ENCODE measurements at places on chromosomes 16 and 17.

DNA sequence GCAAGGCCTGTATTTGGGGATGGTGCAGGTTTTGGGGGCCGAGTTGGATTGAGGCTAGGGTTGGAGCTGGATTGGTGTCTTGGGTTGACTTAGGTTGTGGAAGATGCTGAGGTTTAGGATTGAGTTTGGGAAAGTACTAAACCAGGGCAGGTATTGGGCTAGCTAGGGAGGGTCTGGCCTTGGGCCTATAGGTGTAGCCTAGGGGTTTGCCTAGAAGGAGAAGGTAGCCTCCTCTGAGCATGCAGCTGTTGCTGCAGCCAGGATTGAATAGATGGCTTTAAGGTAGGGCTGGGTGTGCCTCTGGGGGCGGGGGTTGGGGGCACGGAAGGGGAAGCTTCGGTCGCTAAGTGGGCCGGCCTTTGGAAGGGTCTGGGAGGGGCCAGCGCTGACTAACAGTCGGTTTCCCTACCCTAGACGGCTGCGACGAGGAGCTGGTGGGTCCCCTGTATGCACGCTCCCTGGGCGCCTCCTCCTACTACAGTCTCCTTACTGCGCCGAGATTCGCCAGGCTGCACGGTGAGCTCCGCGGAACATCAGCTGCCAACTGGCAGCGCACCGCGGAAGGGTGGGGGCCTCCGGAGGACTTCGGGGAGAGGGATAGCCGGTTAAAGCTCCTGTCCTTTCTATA lies 1.2 kb downstream of the CNTNAP1 start:
- peak; percentile 68 for DNase-seq

GRCh38 chr17:20089756-20090547 lies 80.8 kb downstream of the SPECC1 start:
- DNase-seq: no peak

- no peak for DNase-seq
Observed at GRCh38 chr17:43652124-43652480, 9.6 kb downstream of the MEOX1 start.

DNA sequence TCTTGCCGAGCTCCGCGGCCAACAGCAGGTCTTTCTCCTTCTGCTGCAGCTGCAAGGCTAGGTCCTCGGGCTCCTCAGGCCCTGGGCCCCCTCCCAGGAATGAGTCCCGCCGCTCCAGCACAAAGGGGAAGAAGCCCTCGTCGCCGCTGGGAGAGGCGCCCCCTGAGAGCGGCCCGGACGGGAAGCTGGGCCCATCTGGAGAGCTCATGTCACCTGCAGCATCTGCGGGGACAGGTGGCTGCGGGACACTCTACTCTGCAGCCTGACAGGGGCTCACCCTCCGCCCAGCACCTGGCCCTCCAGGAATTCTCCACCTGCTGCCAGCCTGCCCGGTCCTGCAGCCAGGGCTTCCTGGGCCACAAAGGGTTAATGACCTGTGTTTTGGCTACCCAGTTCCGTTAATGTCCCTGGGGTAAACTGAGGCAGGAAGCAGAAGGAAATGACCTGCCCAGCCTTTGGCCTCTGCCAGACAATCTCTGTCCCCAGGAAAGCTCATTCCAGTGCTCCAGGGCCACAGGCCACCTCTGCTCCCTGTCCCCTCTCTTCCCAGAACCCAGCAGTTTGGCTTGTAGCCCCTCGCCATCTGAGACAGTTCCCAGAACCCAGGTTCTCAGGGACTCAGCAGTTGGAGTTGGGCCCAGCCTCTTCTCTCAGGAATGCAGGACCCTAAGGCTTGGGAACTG lies 1.3 kb downstream of the BICDL2 start:
- no peak for DNase-seq

GRCh38 chr17:28912281-28912937 lies 9.5 kb upstream of the DHRS13 start:
- DNase-seq: no peak

- DNase-seq: no peak
Observed at GRCh38 chr16:56482683-56483236, 31.4 kb downstream of the OGFOD1 start.

DNA sequence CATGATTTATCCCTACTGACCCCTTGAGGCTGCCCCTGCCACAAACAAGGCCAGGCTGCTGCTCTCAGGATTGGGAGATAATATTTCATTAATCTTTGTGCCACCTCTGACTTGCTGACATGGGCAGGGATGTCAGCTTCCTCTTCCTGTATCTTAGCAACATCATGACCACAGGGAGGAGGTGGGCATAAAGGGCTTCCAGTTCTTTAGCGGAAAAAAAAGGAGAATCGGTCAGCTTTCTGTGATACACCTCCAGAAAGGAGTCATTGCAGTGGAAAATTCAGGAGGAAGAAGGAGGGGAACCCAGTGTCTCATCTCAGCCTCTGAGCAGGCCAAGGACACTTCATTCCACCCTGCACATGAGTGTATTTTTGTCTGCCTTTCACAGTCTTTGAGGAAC lies 206.8 kb upstream of the SDK2 start:
- no peak for DNase-seq

- DNase-seq: peak; percentile 78
Observed at GRCh38 chr17:60524463-60525327, 1.3 kb downstream of the APPBP2 start.

GRCh38 chr16:67017810-67018488 lies 11.0 kb upstream of the CBFB start:
- DNase-seq: peak; percentile 81

DNA sequence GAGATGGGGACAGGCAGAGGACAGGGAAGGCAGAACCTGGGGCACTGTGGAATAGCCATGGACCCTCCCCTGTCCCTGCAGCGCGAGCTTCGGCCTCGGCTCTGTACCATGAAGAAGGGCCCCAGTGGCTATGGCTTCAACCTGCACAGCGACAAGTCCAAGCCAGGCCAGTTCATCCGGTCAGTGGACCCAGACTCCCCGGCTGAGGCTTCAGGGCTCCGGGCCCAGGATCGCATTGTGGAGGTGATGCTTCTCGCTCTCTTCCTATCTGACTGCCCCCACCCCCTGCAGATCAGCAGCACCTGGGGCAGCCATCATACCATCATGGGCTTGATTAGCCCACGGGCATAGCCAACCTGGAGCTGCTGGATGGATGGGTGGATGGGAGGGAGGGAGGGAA lies 13.5 kb downstream of the NHERF1 start:
- no peak for DNase-seq

GRCh38 chr16:1821861-1822611 lies 4.6 kb downstream of the HAGH start:
- no peak for DNase-seq

- no peak for DNase-seq
Observed at GRCh38 chr17:51873302-51873701, 285.2 kb downstream of the CA10 start.

- DNase-seq: no peak
Observed at GRCh38 chr16:53967572-53967971, 263.6 kb downstream of the FTO start.

GRCh38 chr16:89828870-89829629 lies 775 bp downstream of the SPIRE2 start:
- no peak for DNase-seq

GRCh38 chr17:28204244-28204643 lies 114.8 kb upstream of the TMEM97 start:
- DNase-seq: no peak

- no peak for DNase-seq
Observed at GRCh38 chr16:23317266-23317661, 15.2 kb downstream of the SCNN1B start.

GRCh38 chr16:78505544-78506366 lies 406.3 kb downstream of the WWOX start:
- peak; percentile 99 for DNase-seq

- DNase-seq: no peak
Observed at GRCh38 chr17:49108318-49108717, 24.3 kb upstream of the B4GALNT2 start.

- no peak for DNase-seq
Observed at GRCh38 chr17:1158879-1159278, 20.9 kb downstream of the ABR start.

DNA sequence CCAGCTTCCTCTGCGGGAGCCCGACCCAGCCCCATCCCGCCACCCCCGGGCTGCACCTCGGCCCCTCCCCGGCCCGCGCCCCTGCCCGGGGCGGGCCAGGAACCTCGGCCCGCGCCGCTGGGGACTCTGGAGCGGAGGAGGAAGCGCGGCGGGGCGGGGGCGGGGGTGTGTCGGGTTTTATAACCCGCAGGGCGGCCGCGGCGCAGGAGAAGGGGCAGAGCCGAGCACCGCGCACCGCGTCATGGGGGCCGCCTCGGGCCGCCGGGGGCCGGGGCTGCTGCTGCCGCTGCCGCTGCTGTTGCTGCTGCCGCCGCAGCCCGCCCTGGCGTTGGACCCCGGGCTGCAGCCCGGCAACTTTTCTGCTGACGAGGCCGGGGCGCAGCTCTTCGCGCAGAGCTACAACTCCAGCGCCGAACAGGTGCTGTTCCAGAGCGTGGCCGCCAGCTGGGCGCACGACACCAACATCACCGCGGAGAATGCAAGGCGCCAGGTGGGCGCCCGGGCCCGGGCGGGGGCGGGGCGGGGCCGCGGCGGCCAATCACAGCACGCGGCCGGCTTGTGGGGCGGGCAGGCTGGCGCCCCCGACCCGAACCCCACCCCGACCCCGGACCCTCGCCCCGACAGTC lies at the start of gene ACE:
Gene ACE (plus strand): TSS at position 208 of the 626 bp plus-strand sequence. CDS start 34 bp downstream, at position 242.
- DNase-seq: peak; percentile 50

GRCh38 chr17:50354776-50355175 lies 8.8 kb downstream of the XYLT2 start:
- DNase-seq: no peak

DNA sequence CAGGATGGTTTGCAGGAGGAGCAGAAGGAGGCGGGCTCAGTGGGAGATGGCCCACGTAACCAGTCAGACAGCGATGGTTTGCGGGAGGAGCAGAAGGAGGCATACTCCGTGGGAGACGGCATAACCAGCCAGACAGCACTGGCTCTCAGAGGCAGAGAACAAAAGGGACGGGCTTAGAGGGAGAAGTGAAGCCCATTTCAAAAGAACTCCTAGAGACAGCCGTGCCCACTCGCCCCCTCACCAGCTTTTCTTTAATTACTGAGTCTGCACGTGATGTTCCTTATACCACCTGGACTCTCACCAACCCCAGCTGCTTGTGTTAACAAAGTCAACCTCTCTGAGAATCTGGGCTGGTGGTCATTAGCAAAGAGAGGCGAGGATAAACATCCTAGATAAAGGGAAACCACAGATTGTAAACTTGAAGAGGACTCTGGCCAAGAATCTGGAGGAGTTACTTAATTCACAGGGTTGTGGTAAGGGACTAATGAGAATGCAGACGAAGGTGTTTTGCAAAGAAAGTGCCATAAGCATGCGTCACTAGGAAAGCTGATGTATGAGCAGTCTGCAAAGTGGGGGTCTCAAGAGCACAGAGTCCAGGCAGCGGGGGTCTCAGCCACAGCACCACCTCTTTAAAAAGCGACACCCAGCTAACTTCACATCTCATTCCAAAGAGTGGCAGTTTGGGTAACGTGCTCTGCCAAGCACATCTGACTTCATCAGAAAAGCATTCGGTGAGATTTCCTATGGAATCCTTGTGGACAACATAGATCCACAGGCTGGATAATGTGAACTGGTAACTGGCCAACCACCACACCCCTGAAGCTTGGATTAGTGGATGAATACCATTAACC lies 51.7 kb downstream of the NXN start:
- DNase-seq: peak; percentile 90

DNA sequence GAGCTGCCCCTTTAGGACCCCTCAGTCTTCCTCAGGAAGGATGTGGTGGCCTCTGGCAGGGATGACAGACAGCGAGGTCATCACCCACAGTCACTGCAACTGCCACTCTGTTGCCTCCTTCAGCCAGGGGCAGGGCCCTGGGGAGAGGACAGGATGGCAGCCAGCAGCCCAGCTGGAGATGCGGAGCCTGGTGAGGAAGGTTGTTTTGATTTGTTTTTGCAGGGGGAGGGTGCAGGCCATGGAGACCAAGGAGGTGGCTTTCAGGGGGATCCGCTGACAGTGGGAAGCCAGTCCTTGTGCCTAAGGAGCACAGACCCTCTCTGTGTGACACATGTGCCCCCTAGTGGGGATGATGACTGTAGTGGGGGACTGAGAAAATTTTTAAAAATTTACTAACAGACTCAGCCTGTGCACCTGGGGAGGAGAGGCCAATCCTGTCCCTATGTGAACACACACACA lies 7.4 kb downstream of the PRCD start:
- DNase-seq: peak; percentile 87

GRCh38 chr16:64712026-64712425 lies 409.8 kb downstream of the CDH11 start:
- peak; percentile 72 for DNase-seq

DNA sequence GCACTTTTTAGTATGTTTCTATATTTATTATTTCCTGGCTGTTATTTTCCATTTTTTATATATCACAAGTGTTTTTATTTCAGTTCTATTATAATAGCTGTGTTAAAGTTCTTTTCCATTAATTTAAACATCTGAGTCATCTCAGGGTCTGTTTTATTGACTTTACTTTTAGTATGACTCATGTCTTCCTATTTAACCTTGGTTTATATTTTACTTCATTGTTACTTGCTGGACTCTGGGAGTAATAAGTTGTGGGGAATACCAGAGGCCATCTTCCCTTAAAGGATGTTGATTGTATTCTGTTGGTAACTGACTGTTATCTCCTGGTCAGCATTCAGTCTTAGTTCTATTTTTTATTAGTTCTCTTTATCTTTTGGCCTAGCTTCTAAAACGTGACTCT lies 1508.2 kb downstream of the CDH11 start:
- DNase-seq: no peak

DNA sequence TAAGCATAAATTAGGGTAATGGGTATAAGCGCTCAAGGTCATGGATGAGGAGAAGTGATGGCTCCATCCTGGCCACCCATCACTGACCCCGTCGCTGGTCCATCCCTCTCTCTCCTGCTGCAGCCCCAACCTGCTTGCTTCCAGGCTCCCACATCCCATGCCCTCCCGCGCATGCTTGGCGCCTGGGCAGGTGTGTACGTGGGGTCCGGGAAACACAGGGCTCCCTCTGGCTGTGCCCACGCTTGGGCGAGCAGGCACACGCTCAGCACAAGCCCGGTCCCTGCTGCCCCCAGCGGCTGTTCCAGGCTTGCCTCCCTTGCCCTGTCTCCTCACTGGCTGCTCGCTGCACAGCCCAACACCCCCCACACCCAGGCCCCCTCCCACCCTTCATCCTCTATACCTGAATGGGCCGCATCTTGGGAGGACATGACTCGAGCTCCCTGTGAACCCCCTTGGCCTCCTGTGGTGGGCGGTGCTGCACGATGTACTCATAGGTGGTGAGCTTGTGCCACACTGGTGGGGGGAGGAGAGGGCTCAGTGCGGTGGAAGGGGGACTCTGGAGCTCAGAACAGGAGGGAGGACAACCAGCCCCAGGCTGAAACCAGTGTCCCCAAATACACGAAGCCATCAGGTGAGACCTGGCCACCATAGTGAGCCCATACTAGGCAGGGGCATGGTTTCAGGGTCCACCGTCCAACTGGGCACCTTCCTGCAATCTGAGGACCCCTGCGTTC lies 4.7 kb upstream of the TPPP3 start:
- no peak for DNase-seq

DNA sequence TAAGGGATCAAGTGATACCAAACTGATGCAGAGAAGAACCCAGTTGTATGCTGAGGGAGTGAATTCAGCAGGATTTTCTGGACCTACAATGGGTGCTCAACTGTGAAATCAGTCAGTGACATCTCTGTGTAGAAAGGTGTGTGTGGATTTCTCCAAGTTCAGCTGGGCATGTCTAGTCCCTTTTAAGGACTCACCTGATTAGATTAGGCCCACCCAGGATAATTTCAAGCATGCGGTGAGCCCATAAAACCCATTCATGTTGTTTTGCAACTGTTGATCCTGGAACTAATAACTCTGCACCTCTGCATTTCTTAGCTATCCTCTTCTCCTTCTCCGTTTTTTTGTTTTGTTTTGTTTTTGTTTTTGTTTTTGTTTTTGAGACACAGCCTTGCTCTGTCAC lies 35.1 kb upstream of the DNAJA2 start:
- DNase-seq: no peak

- DNase-seq: no peak
Observed at GRCh38 chr16:23948949-23949411, 113.2 kb downstream of the PRKCB start.

Data from muscle of leg (tissue), 16 donors.